ENCODE measurements at places on chromosomes 3 and 15.

DNA sequence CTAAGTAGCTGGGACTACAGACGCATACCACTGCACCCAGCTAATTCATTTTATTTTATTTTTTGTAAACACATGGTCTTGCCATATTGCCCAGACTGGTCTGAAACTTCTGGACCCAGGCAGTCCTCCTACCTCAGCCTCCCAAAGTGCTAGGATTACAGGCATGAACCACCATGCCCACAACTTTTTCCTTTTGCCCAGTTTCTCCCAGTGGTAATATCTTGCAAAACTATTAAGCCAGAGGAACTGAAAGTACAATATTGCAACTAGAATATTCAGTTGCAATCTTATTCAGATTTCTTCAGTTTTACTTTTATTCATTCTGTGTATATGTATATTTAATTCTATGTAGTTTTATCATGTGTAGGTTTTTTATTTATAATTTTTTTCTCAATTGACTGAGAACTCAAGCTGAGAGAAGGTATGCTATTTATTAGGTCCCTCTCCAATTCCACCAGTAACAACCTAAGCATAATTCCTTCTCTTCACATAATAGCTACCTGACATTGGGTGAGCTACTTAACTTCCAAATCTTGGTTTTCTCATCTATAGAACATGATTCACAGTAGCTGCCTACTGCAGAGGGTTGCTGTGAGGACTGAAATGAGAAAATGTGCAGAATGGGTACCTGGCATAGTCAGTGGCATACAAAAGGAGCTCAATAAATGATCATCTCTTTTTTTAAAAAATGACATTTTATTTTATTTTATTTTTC lies 30.8 kb downstream of the KLHL18 start:
- DNase-seq = no peak

GRCh38 chr3:52249683-52250082 lies 4.1 kb downstream of the PPM1M start:
- DNase-seq = no peak

- no peak for DNase-seq
Observed at GRCh38 chr3:189099031-189099471, 72.7 kb upstream of the TPRG1 start.

DNA sequence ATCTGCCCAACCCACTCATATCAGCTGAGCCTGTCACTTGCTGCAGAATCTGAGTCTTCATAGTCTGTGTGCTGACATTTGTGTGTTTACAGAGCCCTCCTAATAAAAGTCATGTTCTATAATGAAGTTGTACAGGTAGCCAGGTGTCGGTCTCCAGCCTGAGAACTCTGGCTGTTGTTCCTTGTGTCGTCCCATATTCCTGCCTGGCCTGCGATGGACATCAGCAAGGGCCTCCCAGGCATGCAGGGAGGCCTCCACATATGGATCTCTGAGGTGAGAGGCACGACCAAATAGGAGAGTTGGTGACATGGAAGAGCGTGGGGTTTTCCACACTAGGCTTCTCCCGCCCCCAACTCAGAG lies 2.9 kb downstream of the VILL start:
- DNase-seq = no peak

DNA sequence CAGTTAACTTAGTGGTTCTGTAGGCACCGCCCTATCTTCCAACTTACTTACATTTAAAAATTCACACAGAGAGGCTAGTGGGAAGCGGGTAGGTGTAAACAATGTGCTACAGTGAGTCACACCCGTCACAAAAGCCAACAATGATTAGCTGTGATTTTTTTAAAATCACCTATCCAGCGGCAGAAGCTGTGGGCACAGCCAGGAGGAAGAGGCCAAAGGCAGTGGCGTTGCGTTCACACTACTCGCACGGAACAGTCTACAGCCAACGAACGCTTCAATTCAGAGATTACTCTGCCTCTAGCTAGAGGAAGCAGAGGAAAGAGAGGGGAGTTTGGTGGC lies 2.5 kb upstream of the NLGN1 start:
- no peak for DNase-seq

- DNase-seq = no peak
Observed at GRCh38 chr3:111548092-111548491, 6.1 kb downstream of the CD96 start.

DNA sequence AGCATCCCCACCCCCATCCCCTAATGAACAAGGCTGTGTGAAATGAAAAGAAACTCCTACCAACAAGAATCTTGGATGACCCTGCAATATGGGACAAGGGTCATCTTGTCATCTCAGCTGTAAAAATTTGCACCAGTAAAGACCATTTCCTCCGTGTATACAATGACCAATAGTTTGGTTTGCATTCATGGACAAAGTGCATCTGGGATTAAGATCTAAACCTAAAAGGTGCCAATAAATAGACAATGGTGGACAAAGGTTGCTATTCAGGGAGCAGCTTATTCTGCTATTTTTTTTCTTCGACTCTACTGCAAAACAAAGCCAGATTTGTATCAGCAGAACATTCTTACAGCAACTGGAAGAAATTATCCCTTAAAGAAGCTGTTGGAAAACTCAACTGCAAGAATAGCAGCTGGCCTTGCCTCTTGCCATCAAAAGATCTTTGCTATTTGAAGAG lies 8.0 kb downstream of the MGLL start:
- no peak for DNase-seq

GRCh38 chr3:128481438-128481942 lies 11.5 kb downstream of the GATA2 start:
- DNase-seq = no peak

- DNase-seq = no peak
Observed at GRCh38 chr3:25151281-25151902, 276.7 kb upstream of the RARB start.

- no peak for DNase-seq
Observed at GRCh38 chr3:79886204-79886603, 118.4 kb upstream of the ROBO1 start.
